ENCODE measurements at places on chromosomes 3 and 15.

DNA sequence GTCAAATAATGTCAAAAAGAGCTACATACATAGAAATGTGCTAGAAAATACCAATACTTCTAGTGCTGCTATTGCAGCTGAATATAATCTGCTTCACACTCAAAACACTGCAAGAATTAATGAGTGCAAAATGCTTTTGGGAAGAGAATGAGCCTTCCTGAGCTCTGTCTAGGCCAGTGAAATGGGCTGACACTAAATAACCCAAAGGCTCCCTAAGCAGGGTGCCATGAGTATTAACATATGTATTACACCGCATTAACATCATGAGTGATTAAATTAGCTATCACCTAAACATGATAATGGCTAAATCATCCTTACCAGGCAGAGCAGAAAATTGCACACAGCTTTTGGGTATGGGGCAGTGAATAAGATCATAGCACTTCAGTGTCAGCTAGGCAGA lies 806.3 kb upstream of the NECTIN3 start:
- no peak for DNase-seq

GRCh38 chr15:57554063-57554811 lies 37.5 kb upstream of the MYZAP start:
- no peak for DNase-seq

DNA sequence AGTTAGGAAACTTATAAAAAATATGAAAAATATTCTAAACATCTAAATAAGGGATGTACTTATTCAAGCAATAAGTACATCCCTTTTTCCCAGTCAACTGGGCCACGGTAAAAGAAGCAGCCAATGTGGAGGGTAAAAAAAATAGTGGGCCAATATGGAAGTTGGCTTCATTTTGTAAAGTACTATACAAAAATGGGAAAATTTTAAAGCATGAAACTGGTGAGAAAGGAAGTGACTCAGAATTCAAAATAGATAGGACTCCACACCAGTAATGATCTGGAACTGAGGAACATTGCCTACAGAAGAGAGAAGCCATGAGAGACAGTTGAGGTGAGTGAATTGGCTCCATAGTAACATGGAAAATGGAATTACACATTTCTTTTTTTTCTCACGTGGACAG lies 108.9 kb downstream of the FNDC3B start:
- DNase-seq: no peak

GRCh38 chr3:38577371-38578080 lies 72.0 kb downstream of the SCN5A start:
- DNase-seq: no peak

DNA sequence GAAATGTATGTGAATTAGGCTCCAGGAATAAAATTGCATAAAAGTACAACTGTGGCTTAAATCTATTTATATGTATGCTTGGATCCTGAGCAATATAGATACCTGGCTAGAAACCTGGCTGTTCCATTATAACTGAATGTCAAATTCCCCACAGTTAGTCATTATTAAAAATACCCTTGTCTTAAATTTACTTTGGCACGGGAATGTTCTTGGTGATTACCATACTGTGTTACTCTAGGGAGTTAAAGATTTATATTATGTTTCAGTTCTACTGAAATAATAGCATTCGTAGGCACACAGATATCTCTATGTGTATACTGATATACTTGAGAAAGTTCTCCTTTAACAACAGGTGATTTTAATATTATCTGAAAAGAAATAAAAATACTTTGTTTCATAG lies 394.1 kb downstream of the PTPRG start:
- no peak for DNase-seq
